ENCODE measurements at places on chromosomes 2 and 18.

- H3K27ac ChIP-seq = no peak overlapping the region
- H3K4me1 ChIP-seq = no peaks in the 10 kb centered on the region
- no peaks in the 10 kb centered on the region for H3K36me3 ChIP-seq
Measured at GRCh38 chr2:160014227-160014626, 48.2 kb downstream of the PLA2R1 start.

- no peaks in the 10 kb centered on the region for H3K36me3 ChIP-seq
- no peaks in the 10 kb centered on the region for H3K27me3 ChIP-seq
- no peak for DNase-seq
- no peaks in the 10 kb centered on the region for H3K4me1 ChIP-seq
- no peak overlapping the region for H3K27ac ChIP-seq
Measured at GRCh38 chr18:56593906-56594305, 44.5 kb downstream of the TXNL1 start.

DNA sequence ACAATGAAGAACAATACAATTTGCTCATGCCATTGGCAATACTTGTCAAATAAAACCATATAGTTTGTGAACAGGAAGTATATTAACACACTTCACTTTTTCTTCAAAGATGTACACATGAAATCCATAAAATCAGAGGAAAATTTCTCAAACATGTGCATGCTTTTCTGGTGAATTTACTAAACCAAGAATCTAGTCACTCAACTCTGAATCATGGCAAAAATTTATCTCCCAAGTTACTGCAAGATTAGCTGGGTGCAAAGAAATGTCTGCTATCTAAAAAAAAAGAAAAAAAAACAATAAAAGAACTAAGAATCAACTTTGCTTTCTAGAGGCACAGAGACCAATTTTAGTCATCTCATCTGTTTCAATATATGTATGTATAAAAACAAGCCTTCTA is 419.2 kb downstream of the NR4A2 start:
- H3K27me3 ChIP-seq = no peaks in the 10 kb centered on the region
- DNase-seq = no peak
- H3K4me3 ChIP-seq = no peak overlapping the region
- H3K4me1 ChIP-seq = no peaks in the 10 kb centered on the region
- no peaks in the 10 kb centered on the region for H3K36me3 ChIP-seq

- H3K36me3 ChIP-seq = no peaks in the 10 kb centered on the region
- H3K27me3 ChIP-seq = no peaks in the 10 kb centered on the region
- no peak overlapping the region for H3K27ac ChIP-seq
- no peak overlapping the region for H3K4me3 ChIP-seq
Measured at GRCh38 chr2:158903711-158904405, 64.6 kb upstream of the TANC1 start.

DNA sequence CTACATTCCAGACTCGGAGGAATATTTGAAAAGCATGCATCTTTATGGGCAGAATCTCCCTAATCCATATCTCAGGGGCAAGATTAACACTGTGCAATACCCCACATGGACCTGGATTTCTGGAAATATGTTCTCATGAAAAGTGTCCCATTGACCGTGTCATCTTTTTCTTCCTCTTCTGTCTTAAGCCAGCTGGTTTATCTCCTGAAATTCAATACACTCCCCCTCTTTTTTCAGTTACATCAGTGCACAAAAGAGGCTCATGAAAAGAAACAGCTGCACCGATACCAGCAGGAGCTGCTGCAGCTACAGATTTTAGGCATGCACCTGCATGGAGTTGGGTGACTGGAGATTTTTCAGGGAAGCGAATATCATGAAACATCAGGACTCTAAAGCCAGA is 117.2 kb downstream of the SLC4A3 start:
- H3K27me3 ChIP-seq = no peaks in the 10 kb centered on the region
- H3K36me3 ChIP-seq = no peaks in the 10 kb centered on the region
- H3K4me3 ChIP-seq = no peak overlapping the region
- H3K4me1 ChIP-seq = no peaks in the 10 kb centered on the region
- no peak for DNase-seq

GRCh38 chr2:99153921-99154604 is 679 bp downstream of the TSGA10 start:
- H3K36me3 ChIP-seq = peaks cover 5% of the 10 kb centered on the region
- DNase-seq = no peak
- no peaks in the 10 kb centered on the region for H3K27me3 ChIP-seq
- peak overlapping the region; percentile 99 for H3K27ac ChIP-seq
- peak overlapping the region; percentile 61 for H3K4me3 ChIP-seq

DNA sequence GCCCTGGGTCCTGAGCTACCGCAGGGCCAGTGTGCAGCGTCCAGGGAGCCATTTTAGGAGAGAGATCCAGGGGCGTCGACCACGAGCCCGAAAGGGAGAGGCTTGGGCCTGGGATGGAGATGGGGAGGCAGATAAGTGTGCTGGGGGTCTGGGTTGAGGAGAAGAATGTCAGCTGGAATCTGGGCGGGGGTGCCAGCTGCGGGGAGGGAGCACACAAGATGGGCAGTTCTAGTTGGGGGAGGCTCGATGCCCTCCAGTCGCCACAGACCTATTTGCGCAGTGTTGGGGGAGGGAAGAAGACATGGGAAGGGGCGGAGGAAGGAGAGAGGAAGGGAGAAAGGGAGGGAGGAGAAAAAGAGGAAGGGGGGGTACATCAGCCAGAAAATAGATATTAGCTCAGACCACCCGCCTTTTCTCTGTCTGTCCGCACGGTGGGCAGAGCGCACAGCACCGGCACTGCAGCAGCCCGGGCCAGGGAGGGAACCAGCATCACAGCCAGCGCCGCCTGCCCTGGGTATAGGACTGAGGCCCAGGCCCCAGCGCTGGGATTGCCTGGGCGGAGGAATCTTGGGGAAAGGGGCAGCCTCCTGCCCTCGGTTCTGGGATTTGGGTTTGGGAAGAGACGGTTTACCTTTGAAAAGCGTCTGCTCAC is 1.9 kb upstream of the HOXD11 start:
- H3K4me3 ChIP-seq = no peak overlapping the region
- H3K27me3 ChIP-seq = peaks cover 98% of the 10 kb centered on the region
- H3K4me1 ChIP-seq = peaks cover 3% of the 10 kb centered on the region
- no peaks in the 10 kb centered on the region for H3K36me3 ChIP-seq
- H3K27ac ChIP-seq = no peak overlapping the region
- DNase-seq = no peak

DNA sequence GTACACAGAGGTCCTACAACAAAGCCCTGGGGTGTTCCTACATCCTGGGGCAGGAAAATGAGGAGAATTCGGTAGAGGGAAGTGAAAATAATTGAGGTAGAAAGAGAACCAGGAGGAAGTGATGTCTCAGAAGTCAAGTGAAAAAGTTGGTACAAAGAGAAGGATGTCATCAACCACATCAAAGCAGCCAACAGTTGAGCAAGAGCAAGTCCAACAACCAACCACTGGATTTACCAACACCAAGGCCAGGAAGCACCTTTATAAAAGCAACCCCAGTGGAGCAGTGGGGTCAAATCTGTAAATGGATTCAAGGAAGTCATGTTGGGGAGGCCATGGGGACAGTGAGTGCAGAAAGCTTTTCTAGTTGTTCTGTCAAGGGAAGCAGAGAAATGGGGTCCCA is 360.4 kb downstream of the ZNF516 start:
- H3K27ac ChIP-seq = no peak overlapping the region
- H3K4me1 ChIP-seq = no peaks in the 10 kb centered on the region
- no peaks in the 10 kb centered on the region for H3K36me3 ChIP-seq
- no peak for DNase-seq
